Type B pancreatic cell (in vitro differentiated cells): ENCODE measurements at places on chromosomes 12 and 14.
A peak's percentile ranks its signal among the peaks of the same experiment; 100 is the strongest.

DNA sequence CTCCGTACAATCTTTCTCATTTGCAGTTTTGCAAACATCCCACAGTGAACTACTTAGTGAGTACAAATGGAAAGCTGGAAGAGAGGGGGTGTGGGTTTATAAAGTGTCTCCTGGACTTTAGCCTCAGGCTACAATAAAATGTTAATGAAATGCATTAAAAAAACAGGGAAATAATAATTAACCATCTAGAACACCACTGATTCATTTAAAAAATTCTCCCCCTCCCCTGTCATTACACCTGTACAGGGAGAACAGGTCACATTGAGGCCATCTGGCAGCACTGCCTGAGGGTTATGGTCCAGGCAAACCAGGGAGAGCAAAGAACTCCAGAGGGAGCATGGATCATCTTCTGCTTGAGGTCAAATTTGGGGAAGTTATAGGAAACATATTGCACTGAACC, 96.3 kb downstream of the TSPAN8 start:
- no peaks in the 10 kb centered on the region for H3K4me1 ChIP-seq
- no peak for DNase-seq
- no peaks in the 10 kb centered on the region for H3K36me3 ChIP-seq
- H3K27ac ChIP-seq, result no peak overlapping the region
- H3K4me3 ChIP-seq, result no peak overlapping the region

DNA sequence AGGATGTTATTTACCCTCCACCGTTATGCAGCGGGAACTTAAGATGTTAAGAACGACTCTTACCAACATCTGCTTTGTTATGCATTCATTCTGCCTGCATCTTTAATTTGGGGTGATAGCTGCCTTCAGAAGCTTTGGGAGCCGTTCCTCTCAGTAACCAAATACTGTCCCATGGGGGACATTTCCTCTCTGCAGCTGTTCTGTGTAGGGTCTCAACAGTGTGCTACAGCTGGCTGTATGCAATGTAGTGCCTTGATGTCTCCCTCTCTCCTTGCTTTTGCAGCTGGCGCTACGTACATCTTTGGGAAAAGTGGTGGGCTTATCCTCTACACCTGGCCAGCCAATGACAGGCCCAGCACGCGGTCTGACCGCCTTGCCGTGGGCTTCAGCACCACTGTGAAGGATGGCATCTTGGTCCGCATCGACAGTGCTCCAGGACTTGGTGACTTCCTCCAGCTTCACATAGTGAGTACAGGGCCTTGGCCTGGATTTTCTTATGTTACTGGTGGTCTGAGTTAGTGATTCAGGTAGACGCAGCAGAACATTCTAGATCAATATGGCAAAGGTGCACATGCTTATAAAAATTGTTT, 744.3 kb downstream of the DIO2 start:
- no peak overlapping the region for H3K27ac ChIP-seq
- H3K4me3 ChIP-seq, result no peak overlapping the region
- DNase-seq, result no peak
- peaks cover 4% of the 10 kb centered on the region for H3K27me3 ChIP-seq

DNA sequence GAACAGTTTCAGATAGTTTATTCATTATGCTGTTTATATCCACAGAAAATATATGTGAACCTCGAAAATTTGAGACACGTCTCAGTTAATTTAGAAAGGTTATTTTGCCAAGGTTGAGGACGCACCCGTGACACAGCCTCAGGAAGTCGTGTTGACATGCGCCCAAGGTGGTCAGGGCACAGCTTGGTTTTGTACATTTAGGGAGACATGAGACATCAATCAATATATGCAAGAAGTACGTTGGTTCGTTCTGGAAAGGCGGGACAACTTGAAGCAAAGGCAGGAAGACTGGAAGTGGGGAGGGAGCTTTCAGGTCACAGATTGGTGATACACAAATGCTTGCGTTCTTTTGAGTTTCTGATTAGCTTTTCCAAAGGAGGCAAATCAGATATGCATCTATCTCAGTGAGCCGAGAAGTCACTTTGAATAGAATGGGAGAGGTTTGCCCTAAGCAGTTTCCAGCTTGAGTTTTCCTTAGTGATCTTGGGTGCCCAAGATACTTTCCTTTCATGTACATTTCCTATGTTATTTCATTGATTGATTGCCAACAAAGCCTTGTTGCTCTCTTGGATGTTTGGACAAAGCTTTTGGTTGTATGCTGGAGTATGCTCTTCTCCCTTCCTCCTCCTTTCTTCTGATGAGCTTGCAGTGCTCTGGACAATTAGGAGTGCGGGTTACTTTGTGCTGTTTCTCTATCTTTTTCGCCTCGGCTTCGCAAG, 3.2 kb downstream of the SNAPC1 start:
- peak overlapping the region; percentile 51 for H3K27ac ChIP-seq
- no peak for DNase-seq
- peak overlapping the region; percentile 99 for H3K4me3 ChIP-seq
- peaks cover 13% of the 10 kb centered on the region for H3K36me3 ChIP-seq

DNA sequence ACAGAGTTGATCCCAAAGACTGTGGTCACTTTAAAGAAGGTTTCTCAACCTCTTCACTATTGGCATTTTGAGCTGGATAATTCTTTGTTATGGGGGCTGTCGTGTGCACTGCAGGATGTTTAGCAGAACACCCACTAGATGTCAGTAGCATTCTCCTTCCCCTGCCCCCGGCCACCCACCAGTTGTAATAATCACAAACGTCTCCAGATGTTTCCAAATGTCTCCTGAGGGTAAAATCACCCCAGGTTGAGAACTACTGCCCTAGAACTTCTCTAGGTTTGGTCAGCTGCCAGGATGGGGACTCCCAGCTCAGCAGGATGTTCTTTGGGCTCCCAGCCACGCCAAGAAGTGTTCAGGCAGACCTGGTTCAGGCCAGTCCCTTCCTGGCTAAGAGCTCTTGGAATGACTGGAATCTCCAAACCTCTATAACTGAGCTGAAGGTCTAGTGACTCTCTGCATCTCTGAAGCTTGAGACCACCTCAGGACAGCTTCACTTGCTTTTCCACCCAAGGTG, 12.5 kb upstream of the AJUBA start:
- H3K36me3 ChIP-seq, result no peaks in the 10 kb centered on the region
- no peak for DNase-seq
- no peaks in the 10 kb centered on the region for H3K27me3 ChIP-seq
- peaks cover 15% of the 10 kb centered on the region for H3K4me1 ChIP-seq
- H3K4me3 ChIP-seq, result peak overlapping the region; percentile 40
- H3K27ac ChIP-seq, result peak overlapping the region; percentile 40

- no peak for DNase-seq
- no peak overlapping the region for H3K4me3 ChIP-seq
- H3K27me3 ChIP-seq, result no peaks in the 10 kb centered on the region
- H3K27ac ChIP-seq, result no peak overlapping the region
- H3K4me1 ChIP-seq, result peaks cover 13% of the 10 kb centered on the region
Observed at GRCh38 chr14:53695692-53696214, 260.9 kb downstream of the BMP4 start.

GRCh38 chr12:42652048-42652447, 62.5 kb upstream of the PRICKLE1 start:
- H3K4me3 ChIP-seq, result no peak overlapping the region
- no peaks in the 10 kb centered on the region for H3K4me1 ChIP-seq
- H3K27me3 ChIP-seq, result no peaks in the 10 kb centered on the region

DNA sequence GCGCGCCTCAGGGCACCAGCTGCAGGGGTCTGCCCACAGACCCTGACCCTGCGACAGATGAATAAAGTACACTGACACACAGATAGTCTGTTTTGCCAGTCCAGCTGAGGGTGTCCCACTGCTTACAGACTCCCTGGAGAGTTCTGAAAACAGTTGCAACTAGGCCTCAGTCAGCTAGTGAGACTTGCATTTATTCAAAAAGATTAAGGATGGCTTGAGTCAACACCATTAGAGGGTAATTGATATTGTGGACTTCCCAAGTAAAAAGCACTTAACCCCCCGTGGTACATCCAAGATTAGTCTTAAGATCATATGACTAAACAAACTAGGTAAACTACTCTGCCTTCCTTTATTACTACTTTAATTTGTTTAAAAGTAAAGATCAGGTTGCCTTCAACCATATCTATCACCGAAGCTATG, 11.1 kb upstream of the PSEN1 start:
- DNase-seq, result no peak
- H3K4me1 ChIP-seq, result peaks cover 13% of the 10 kb centered on the region
- no peak overlapping the region for H3K27ac ChIP-seq
- no peak overlapping the region for H3K4me3 ChIP-seq

GRCh38 chr12:88067301-88067700, 38.1 kb upstream of the C12orf50 start:
- DNase-seq, result no peak
- H3K4me1 ChIP-seq, result peaks cover 5% of the 10 kb centered on the region
- H3K27ac ChIP-seq, result no peak overlapping the region
- H3K27me3 ChIP-seq, result no peaks in the 10 kb centered on the region

- DNase-seq, result no peak
- no peaks in the 10 kb centered on the region for H3K36me3 ChIP-seq
- no peaks in the 10 kb centered on the region for H3K4me1 ChIP-seq
- H3K27ac ChIP-seq, result no peak overlapping the region
Observed at GRCh38 chr14:86013641-86014040, 483.7 kb downstream of the FLRT2 start.
